ENCODE measurements at places on chromosomes 4 and X. TPM values are rescaled to one million over a fixed set of nuclear protein-coding genes. Genes with fewer than 3 reads are reported as not detected.

GRCh38 chr4:71195924-71196323, 142.9 kb upstream of the SLC4A4 start:
- DNase-seq, result no peak

DNA sequence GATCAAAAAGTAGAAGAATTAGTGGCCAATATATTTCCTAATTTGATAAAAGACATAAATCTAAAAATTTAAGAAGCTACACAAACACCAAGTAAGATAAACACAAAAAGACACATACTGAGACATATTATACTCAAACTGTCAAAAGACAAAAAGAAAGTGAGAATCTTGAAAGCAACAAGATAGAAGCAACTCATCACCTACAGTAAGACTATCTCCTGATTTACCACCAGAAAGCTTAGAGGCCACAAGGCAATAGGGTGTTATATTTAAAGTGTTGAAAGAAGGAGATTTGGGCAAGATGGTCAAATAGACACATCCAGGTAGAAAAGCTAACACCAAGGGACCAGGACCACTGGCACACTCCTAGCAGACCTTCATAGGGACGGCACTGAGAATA, 79.4 kb downstream of the ITM2A start:
- no peak for DNase-seq

DNA sequence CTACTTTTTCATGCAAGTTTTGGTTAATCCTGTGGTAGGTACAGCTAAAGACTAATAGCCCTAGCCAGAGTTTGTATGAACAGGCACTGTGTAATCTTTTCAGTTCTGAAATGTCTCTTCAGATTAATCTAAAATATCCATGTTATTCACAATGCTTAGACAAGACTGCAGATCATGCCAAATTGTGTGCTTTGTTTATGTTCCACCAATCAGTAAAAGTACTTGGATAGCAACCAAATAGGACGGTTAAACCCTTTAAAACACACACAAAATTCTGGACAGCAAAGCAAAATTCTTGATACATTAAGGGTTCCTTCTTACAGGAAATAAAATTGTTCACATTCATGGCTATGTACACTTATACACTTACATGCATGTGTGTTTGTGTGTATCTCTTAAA, 139.1 kb downstream of the KLHL13 start:
- no peak for DNase-seq

The CSN2 gene
- total RNA-seq, result not detected

DNA sequence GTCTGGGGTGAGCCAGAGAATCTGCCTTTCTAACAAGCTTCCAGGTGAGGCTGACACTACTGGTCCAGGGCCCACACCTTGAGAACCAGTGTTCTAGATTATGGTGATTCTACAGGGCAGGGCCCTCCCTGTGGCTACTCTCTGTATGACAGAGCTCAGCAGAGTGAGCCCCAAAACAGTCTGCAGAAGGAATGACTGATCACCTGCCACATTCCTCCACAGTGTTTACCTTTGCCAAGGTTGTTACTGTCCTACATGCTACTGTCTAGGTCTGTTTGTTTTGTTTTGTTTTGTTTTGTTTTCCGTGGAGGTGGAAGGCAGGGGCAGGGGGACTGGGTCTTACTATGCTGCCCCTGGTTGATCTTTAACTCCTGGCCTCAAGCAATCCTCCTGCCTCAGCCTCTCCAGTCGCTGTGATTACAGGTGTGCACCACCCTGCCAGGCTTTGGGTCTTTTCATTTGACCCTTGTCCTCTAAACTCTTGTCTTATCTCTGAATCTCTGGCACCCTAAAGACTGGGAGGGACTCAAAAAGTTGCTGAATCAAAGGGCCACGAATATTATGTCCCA, 45.1 kb downstream of the MAP7D2 start:
- DNase-seq, result no peak

- DNase-seq, result no peak
These were observed 95.4 kb upstream of the PLAC1 start for GRCh38 chrX:134753718-134754008.

The CENPVL1 gene
- not detected for total RNA-seq

DNA sequence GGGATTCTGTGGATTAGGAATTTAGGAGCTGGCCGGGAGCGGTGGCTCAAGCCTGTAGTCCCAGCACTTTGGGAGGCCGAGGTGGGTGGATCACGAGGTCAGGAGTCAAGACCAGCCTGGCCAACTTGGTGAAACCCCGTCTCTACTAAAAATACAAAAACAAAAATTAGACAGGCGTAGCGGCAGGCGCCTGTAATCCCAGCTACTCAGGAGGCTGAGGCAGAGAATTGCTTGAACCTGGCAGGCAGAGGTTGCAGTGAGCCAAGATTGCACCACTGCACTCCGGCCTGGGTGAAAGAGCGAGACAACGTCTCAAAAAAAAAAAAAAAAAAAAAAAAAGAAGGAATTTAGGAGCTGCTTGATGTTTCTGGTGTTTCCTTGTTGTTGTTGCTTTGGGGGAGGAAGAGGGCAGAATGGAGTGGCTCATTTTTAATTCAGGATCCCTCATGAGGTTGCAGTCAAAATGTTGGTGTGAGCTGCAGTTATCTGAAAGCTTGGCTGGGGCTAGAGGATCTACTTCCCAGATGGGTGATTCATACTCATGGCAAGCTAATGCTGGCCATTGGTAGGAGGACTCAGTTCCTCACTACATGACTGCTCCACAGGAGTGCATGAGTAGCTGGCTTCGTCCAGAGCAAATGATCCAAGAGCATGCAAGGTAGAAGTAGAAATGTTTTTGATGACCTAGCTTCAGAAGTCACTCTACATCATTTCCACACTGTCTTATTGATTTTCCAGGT, 26.5 kb upstream of the JADE1 start:
- no peak for DNase-seq

GRCh38 chrX:1558761-1559468, 21.9 kb upstream of the P2RY8 start:
- no peak for DNase-seq

DNA sequence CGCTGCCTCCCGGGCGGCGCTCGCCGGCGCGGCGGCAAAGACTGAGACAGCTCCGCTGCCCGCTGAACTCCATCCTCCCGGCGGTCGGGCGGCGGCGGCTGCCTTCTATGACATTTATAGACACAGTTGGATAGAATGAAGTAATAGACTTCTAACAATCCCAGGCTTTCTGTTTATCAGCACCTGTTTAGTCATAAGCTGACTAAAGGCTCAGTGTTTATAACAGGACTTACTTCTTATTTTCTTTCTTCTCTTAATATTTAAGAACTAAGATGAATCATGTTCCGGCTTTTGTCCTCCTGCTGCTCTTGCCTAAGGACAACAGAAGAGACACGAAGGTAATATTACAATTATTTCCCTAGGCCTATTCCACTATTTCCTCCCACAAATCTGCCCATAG, 3.9 kb downstream of the ARL13A start:
- no peak for DNase-seq

The GDPD2 gene
- not detected for total RNA-seq

DNA sequence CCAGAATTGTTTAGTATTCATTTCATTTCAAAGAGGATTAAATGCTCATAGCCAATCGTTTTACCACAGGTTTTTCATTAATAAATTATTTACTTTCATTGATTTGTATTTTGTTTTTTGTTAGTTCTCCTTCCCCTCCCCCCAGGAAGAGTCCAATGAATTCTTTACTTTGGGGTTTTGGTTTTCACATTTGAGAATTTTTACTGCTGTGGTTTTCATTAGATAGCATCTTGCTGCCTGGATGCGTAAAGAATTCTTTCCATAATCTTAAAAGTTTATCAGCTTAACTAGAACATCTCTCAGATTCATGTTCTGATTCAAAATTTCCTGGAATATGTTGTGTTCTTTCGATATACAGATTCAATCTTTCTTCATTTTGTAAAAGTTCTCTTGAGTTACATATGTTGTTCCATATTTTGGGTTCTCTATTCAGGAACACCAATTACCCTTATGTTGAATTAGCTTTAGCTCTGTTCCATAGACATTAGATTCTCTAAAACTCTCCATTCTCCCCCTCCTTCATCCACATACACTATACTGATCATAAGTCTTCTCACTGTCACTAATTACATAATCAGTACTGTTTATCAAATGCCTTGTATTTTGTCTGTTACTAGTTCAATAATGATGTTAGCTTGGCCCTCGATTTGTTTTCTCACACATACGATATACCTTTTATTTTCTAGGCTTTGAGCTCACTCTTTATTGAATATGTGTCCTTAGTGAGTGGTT, 184.4 kb downstream of the CAMK2D start:
- no peak for DNase-seq

DNA sequence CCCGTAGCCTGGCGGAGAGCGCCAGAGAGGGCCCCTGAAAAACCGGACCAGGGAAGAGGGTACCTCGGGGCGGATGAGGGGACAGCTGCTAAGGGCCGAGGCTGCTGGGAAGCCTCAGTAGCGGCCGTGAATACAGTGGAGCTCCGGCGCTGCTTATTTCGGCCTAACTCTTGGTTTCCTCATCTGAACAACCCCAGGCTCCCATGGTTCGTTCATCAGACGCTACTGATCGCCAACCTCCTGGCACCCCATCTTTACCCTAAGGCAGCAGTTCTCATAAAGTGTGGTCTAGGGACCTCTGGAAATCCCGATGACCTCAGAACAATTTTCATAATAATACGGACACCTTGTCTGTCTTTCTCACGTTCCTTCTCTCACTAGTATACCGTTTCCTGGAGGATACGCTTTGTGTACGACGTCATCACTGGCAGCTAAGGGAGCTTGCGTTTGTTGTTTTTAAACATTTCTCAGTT, 645 bp upstream of the RAB28 start:
- DNase-seq, result no peak

DNA sequence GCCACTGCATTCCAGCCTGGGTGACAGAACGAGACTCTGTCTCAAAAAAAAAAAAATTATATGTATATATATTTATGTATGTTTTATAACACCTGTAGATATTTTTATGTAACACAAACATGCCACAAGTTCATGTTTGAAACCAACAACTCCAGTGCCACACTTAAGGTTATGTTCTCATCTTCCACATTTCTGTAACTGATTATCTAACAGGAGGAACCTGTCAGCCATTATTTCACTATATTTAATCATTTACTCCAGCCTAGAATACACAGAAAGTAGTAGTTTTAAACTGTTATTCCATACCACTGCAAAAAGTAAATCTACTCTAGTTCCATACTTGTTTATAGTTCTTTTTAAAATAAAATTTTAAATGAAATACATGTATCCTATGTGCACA, 32.3 kb downstream of the MCUB start:
- DNase-seq, result no peak

DNA sequence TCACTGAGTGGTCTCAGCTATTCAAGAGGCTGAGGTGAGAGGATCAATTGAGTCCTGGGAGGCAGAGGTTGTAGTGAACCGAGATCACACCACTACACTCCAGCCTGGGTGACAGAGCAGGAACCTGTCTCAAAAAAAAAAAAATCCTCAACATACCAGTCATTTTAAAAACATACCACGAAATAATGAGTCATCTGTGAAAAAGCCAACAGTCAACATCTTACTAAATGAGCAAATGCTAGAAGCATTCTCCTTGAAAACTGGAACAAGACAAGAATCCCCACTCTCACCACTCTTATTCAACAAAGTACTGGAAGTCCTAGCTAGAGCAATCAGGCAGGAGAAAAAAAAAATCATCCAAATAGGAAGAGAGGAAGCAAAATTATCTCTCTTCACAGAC, 104.0 kb upstream of the ARHGEF9 start:
- no peak for DNase-seq

The DGKK gene
- total RNA-seq, result not detected

The NXF2 gene
- not detected for total RNA-seq

The SPANXN3 gene
- total RNA-seq, result not detected
